ENCODE measurements at places on chromosomes 4 and X.

- DNase-seq, result no peak
These were observed 257.1 kb downstream of the CAMK2D start for GRCh38 chr4:113504422-113504821.

- no peak for DNase-seq
These were observed 18.4 kb downstream of the NLGN4X start for GRCh38 chrX:6210230-6210629.

DNA sequence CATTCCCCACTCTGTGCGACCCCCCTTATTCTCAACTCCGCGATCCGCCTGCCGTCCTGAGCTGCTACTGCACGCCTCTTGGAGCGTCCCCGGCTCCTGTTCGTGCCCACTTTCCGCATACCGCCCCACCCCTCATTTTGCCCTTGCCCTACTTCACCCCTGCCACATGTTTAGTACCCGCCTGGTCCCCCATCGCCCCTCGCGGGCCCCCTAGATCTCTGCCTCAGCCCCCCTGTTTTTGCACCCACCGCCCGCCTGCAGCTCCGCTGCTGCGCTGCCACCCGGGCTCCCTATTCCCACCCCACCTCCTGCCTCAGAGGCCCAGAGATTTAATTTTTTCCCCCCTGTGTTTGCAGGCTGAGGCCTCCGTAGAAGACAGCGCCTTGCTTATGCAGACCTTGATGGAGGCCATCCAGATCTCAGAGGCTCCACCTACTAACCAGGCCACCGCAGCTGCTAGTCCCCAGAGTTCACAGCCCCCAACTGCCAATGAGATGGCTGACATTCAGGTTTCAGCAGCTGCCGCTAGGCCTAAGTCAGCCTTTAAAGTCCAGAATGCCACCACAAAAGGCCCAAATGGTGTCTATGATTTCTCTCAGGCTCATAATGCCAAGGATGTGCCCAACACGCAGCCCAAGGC, 1.4 kb downstream of the MAGED1 start:
- DNase-seq, result no peak

GRCh38 chrX:1323315-1323714, 13.3 kb upstream of the IL3RA start:
- no peak for DNase-seq

DNA sequence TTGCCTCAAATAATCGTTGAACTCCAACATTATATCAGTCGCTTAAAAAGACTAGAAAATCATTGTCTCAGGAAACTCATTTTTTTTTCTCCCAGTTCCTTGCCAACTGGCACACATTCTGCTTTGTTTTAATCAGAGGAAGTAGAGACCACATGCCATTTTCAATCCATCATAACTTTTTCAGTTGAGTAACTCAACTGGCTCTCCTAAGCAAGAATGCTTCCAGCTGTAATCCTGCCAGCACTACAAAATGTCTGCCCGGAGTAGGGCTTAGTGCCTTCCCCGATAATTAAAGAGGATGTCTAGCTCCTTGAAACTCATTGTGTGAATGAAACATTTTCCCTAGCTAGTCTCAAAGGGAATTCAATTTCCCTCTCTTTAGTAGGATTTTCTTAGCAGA, 33.0 kb downstream of the FREM3 start:
- DNase-seq, result no peak

- no peak for DNase-seq
These were observed 164.3 kb downstream of the STPG2 start for GRCh38 chr4:97978791-97979488.

GRCh38 chrX:2589186-2590020, 88.6 kb upstream of the DHRSX start:
- no peak for DNase-seq

- DNase-seq, result no peak
These were observed 150.2 kb downstream of the C4orf33 start for GRCh38 chr4:129246145-129246544.

DNA sequence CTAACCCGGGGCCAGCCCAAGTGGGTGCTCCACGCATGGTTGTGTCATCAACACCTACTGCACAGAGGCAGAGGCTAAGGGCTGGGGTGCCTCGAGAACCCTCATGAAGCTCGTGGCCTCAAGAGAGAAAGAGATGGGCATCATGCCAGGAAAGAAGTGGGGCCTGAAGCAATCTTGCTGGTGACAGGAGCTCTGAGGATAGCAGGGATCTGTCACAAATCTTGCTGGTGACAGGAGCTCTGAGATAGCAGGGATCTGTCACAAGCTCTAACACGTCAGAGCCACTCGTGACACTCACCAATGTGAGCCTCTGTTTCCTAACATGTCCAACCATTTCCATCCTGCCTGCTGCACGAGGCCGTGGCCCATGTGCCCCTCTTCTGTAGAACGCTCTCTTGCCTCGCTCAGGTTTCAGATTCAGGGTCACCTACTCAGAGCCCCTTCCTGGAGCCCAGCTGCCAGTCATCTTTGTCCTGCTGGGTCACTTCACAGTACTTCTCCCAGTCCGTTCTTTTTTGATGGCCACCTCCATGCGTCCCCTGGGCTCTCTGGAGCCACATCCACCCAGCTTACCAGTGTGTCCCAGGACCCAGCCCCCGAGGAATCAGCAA, 21.1 kb downstream of the PNMA6E start:
- no peak for DNase-seq

- DNase-seq, result peak; percentile 80
These were observed 159.9 kb downstream of the MGST2 start for GRCh38 chr4:139825523-139826014.

GRCh38 chr4:151143162-151143561, 43.7 kb downstream of the RPS3A start:
- no peak for DNase-seq

DNA sequence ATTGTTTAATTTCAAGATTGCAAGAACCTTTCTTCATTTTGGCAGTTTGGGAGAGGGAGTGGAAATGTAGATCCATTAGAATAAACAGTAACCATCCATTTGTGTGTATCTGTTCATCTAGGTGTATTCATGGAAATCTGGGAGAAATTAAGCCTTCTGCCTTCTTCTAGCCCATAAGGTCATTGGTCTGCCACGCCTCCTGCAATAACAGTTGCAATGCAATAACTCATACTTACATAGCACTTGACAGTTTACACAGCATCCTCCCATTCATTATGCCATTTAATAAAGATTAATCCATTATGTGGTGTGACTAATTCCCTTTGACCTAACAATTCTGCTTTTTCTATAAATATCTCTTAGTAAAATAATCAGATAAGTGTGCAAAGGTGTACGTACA, 42.6 kb downstream of the SHROOM4 start:
- no peak for DNase-seq

- DNase-seq, result no peak
These were observed 25.5 kb upstream of the ZNF330 start for GRCh38 chr4:141195095-141195707.

- peak; percentile 62 for DNase-seq
These were observed 21.4 kb downstream of the MAOB start for GRCh38 chrX:43860646-43861370.

DNA sequence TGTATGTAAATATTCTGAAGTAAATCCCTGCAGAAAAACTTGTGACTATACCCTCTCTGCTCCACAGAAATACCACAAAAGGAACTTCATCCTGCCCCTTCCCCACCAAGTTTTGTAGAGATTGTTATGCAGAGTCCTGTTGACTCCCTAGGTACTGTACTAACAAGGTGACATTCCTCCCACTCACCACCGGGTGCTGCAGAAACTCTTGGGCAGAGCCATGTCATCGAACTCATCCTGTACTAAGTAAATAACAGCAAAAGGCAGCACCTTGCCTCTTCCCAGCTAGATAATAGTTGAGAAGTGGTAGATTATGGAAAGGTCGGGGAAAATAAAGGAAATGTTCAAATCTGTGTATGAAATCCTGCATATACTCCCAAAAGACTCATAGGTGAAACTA, 233.3 kb downstream of the STPG2 start:
- DNase-seq, result peak; percentile 1

DNA sequence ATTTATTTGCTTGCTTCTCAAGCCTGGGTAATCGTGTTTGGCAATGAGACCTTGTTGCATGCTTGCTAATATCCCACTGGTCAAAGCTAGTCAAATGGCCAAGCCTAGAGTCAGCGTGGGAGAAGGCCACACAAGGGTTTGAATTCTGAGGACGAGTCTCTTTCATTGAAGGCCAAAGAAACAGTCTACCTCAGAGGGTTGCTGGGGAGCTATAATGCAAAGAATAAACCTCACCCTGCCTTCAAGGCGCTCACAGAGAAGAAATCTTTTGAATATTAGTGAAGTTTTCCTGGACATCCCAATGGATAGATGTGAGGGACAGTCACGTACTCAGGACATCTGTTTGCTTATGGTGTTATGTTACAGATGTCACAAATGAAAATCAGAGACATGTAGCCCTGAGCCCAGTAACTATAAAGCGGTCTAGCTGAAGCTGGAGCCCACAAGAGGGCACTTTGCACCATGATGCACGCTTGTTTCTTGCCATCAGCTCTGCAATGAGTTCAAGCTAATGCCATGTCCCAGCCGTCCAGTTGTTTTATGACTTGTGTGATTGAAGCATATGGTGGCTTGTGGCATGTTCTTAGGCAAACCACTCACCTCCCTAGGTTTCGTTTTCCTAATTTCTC, 1.1 kb upstream of the TLR3 start:
- peak; percentile 81 for DNase-seq

- no peak for DNase-seq
These were observed 184.5 kb downstream of the SH3KBP1 start for GRCh38 chrX:19702856-19703255.

- no peak for DNase-seq
These were observed 308.2 kb downstream of the FRMPD4 start for GRCh38 chrX:12446342-12447075.

- no peak for DNase-seq
These were observed 79.8 kb downstream of the JADE3 start for GRCh38 chrX:46992070-46992469.

- DNase-seq, result peak; percentile 21
These were observed 12.4 kb downstream of the EPGN start for GRCh38 chr4:74320559-74321118.

- no peak for DNase-seq
These were observed 63.0 kb upstream of the WDFY3 start for GRCh38 chr4:85029453-85029852.

GRCh38 chr4:105343146-105343931, 130.5 kb downstream of the PPA2 start:
- DNase-seq, result no peak

DNA sequence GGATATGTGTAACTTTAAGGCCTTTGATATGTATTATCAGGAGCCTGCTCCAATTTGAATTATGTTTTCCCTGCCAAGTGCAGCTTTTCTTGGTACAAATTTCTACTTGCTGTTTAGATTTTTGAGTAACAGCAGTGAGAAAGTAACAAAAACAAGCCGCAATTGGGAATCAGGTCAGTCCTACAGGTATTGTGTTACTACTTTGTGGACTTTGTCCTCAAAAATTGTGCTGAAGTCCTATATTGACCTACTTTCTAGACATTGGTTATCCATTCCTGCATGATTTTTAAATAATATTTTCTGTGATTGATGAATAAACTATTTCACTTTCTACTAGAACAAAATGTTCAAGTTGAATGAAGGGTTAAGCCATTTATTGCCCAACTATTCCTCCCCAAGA, 5.7 kb downstream of the CDKN2AIP start:
- DNase-seq, result no peak

- DNase-seq, result no peak
These were observed 37.3 kb downstream of the ADRA2C start for GRCh38 chr4:3803475-3803847.

DNA sequence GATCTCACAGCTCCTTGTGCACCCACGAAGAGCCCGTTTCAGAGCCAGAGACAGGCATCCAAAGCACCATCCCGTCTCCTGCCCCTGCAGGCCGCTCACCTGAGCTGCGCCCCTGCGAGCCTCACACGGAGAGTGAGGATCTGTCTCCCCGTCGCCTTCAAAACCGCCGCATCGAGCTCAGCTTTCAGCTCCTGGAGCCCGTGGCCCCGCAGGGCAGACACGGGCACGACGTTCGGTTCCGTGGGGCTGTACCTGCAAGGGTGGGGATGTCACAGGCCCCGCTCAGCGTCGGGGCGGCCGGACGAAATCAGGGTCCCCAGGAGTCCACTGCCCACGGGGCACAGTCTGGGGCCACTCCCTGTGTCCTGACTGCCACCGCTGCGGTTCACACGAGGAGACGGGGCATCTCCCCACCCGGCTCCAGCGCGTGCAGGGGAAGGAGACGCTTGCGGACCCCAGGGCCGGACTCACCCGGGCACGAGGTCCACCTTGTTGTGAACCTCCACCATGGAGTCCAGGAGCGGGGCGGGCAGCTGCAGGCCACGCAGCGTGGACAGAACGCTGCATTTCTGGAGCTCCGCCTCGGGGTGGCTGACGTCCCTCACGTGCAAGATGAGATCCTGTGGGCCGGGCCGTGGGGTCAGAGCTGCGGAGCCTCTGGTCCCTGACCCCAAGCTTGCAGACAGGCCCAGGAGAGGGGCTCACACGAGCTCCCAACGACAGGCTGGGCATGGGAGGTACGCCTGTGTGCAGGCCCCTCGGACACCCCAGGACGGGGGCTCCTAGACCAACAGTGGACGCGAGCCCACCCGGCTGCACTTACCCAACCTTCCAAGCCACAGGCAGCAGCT, 11.1 kb downstream of the GTPBP6 start:
- DNase-seq, result no peak

- DNase-seq, result peak; percentile 33
These were observed 30.8 kb upstream of the LRBA start for GRCh38 chr4:151045907-151046306.

GRCh38 chrX:108439426-108439942, at the start of gene COL4A5:
Gene COL4A5, plus strand, starts transcription at chrX:108439838. Its CDS starts 288 bp downstream, at chrX:108440126.
- DNase-seq, result peak; percentile 72

- no peak for DNase-seq
These were observed 11.8 kb upstream of the CD40LG start for GRCh38 chrX:136636121-136636520.

DNA sequence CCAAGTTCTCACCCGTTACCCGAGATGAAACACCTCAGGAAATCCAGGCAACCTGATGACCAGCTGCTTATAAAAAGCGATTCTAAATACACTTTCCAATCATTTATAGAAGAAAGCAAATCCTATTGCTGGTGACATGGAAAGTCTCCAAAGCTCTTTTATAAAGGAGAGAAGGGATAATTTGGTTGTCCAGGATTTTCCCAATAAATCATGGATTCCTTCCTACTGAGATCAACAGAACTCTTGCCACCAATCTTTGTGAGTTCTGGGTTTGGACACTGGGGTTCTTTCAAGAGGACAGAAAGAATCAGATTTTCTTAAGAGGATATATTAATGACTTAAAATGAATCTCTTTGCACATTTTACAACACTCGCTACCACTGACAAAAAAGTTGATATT, 24.7 kb upstream of the SOD3 start:
- DNase-seq, result no peak

DNA sequence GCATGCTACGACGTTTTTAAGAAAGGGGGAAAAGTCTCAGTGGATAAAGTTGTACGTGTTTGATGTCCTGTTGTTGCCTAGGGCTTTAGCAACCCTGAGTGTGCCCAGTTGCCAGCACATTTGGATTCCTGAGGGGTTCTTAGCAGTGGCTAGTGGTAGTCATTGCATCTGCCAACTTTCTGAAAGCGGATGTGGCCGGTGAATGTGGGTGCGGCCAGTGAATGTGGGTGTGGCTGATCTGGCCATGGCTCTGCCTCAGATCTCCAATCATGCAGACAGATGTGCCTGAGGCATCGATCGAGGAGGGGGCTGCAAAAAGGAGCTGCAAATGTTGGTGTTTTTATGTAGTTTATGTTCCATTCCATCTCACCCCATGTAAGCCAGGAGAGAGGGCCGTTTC, 41.5 kb upstream of the FAT1 start:
- DNase-seq, result no peak
